NCI-H1930 (cell line): ENCODE measurements at places on chromosomes 11 and 22.

DNA sequence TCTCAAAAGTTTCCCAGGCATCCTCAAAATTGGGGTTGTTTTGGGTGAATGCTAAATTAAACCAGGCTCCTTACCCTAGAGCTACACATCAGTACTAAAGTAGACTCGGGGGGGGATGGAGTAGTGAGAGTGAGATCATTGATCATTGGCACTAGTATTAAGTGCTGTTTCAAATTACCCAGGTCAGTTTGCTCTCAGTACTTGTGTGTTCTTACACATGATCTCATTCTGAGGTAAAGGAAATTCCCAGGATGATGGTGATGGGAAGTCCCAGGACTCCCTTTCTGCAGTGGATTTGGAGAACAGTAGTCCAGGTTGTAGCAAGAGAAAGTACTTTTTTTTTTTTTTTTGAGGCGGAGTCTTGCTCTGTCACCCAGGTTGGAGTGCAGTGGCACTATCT lies 12.5 kb downstream of the RBM4 start:
- DNase-seq: no peak

GRCh38 chr22:39543095-39543494 lies 10.5 kb upstream of the RPS19BP1 start:
- no peak for DNase-seq

DNA sequence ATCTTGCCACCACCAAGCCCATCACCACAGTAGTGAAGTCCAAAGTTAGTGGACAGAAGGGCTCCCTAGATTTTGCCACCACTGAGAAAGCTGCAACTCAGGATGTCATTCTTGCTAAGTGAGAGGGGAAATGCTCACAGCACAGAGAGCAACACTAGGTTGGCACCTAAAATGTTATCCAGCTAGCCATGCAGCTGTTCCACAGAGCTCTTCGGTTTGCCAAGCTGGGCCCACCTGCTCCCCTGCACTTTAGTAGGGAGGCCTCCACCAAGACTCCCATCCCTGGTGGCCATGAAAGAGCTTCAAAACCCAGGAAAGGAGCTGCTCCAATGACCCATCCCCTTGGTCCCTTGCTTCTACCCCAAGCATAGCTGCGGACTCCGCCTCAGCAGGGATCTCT lies 63.8 kb downstream of the TRIM29 start:
- DNase-seq: no peak

DNA sequence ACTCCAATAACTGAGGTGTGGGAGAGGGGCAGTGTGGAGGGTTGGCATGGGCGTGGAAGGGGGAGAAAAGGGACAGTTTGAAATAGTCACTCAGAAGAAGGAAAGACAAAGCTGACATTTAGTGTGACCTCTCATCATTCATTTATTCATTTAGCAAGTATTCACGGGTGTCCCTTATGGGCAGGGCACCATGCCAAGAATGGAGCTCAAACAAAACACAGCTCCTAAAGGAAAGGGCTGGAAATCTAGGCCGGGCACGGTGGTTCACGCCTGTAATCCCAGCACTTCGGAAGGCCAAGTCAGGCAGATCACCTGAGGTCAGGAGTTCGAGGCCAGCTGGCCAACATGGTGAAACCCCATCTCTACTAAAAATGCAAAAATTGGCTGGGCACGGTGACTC lies 19.4 kb upstream of the DGKZ start:
- no peak for DNase-seq

DNA sequence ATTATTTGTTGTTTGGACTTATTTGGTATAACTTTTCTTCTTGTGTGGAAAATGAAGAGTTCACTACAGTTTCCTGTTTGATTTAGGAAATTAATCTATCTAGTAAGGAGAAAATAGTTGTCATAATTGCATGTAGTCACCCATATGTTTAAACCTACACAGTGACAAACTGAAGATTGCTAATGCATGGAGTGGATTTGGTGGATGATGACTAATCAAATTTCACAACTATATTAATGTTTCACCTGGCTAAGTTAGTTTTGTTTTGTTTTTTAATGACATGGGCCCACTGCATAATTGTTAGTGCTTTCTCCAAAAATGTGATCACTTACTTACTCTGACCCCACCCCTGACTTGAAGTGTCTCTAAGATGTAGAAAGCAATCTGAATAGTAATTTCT lies 170.6 kb downstream of the DYNC2H1 start:
- DNase-seq: no peak

GRCh38 chr22:40853961-40854360 lies 2.5 kb downstream of the ST13 start:
- no peak for DNase-seq

- DNase-seq: no peak
Measured at GRCh38 chr11:84607975-84608836, 1018.9 kb downstream of the DLG2 start.
